ENCODE measurements at places on chromosomes 12 and 14. TPM values are rescaled to one million over a fixed set of nuclear protein-coding genes. Genes with fewer than 3 reads are reported as not detected.

GRCh38 chr12:49872381-49872780 lies 29.5 kb upstream of the BCDIN3D start:
- H3K27me3 ChIP-seq, result no peaks in the 10 kb centered on the region
- H3K27ac ChIP-seq, result no peak overlapping the region
- no peaks in the 10 kb centered on the region for H3K36me3 ChIP-seq
- H3K4me1 ChIP-seq, result peaks cover 21% of the 10 kb centered on the region

- DNase-seq, result no peak
- no peak overlapping the region for H3K4me3 ChIP-seq
- H3K4me1 ChIP-seq, result no peaks in the 10 kb centered on the region
- no peaks in the 10 kb centered on the region for H3K36me3 ChIP-seq
Measured at GRCh38 chr12:59452259-59452658, 143.6 kb upstream of the SLC16A7 start.

GRCh38 chr14:60163693-60164092 lies 1.5 kb downstream of the DHRS7 start:
- H3K4me3 ChIP-seq, result peak overlapping the region; percentile 71
- H3K4me1 ChIP-seq, result peaks cover 9% of the 10 kb centered on the region
- no peak for DNase-seq
- no peaks in the 10 kb centered on the region for H3K36me3 ChIP-seq
- H3K27me3 ChIP-seq, result no peaks in the 10 kb centered on the region
- no peak overlapping the region for H3K27ac ChIP-seq

DNA sequence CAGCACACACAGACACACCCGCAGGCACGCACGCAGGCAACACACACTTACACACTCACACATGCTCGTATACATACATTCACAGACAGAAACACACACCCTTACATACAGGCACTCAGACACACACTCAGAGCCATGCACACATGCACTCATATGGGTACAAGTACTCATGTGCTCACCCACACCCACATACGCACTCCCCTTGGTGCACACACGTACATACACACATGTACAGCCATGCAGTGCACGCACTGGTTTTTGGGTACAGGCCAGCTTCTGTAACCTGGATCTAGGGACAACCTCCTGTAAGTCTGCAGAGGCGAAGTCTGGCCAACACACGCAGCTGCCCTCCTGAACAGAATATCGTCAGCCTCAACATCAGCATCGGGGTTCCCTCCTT lies 221.3 kb upstream of the RTL1 start:
- H3K4me3 ChIP-seq, result no peak overlapping the region
- no peaks in the 10 kb centered on the region for H3K27me3 ChIP-seq
- no peak overlapping the region for H3K27ac ChIP-seq
- no peaks in the 10 kb centered on the region for H3K4me1 ChIP-seq

- no peaks in the 10 kb centered on the region for H3K27me3 ChIP-seq
- no peak for DNase-seq
- H3K27ac ChIP-seq, result no peak overlapping the region
- H3K4me3 ChIP-seq, result no peak overlapping the region
- H3K4me1 ChIP-seq, result peaks cover 4% of the 10 kb centered on the region
Measured at GRCh38 chr12:2963154-2963759, 4.1 kb downstream of the TEAD4 start.

The RND1 gene
- 0.38 TPM for total RNA-seq

DNA sequence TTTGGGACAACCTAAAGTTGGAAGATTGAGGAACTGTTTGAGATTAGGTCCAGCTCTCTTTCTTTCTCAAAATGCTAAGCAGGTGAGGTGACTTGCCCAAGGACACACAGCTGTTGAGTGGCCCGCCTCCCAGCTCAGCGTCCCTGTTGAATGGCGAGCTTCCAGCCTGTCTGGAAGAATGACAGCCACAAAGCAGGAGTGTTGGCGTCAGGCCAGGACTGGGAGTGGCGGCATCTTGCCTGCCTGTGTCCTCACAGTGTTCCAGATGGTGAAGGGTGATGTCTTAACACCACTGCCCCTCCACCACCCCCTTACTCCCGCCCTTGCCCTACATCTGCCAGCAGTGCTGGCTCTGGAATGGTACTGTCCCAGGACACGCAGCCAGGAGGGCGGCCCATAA lies 4.4 kb upstream of the CEBPE start:
- no peaks in the 10 kb centered on the region for H3K36me3 ChIP-seq
- DNase-seq, result peak; percentile 46
- H3K27me3 ChIP-seq, result no peaks in the 10 kb centered on the region

Data from ovary (tissue), 10 donors.